ENCODE measurements at places on chromosomes 16 and 17. TPM values are rescaled to one million over a fixed set of nuclear protein-coding genes. Genes with fewer than 3 reads are reported as not detected.

DNA sequence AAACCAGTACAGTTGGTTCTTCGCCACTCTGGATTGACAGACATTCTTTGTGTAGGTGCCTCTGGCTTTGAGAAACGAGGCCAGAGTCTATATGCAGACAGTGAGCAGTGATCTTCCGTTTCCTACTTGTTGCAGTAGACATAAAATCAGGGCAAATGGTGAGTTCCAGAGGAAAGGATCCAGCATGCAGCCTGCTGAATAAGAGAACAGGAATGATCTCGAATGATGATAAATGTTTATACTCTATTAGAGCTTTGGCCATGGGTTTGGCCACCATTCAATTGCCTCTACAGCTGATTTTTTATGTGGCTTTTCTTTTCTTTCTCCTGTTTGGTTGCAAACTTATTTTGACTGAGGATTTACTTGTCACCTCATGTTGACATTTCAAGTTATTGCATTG, 286.7 kb downstream of the IRX3 start:
- peak; percentile 16 for DNase-seq

GRCh38 chr16:3059723-3060242, 5.7 kb upstream of the IL32 start:
- no peak for DNase-seq

- DNase-seq: no peak
These were observed 77.6 kb downstream of the EMP2 start for GRCh38 chr16:10502776-10503175.

GRCh38 chr16:56450275-56450985, 702 bp downstream of the NUDT21 start:
- peak; percentile 19 for DNase-seq

CDH11 gene
- total RNA-seq: 57.7 TPM

PDE6G gene
- not detected for total RNA-seq

SDR42E2 gene
- not detected for total RNA-seq

KRTAP2-3 gene
- total RNA-seq: 0.80 TPM

Measured in LHCN-M2 (cell line).